ENCODE measurements at places on chromosomes 12 and 14. TPM values are rescaled to one million over a fixed set of nuclear protein-coding genes. Genes with fewer than 3 reads are reported as not detected.

Gene ACOT6
- not detected for total RNA-seq

Gene PPP1R1A
- total RNA-seq: not detected

Gene FOXA1
- not detected for total RNA-seq

DNA sequence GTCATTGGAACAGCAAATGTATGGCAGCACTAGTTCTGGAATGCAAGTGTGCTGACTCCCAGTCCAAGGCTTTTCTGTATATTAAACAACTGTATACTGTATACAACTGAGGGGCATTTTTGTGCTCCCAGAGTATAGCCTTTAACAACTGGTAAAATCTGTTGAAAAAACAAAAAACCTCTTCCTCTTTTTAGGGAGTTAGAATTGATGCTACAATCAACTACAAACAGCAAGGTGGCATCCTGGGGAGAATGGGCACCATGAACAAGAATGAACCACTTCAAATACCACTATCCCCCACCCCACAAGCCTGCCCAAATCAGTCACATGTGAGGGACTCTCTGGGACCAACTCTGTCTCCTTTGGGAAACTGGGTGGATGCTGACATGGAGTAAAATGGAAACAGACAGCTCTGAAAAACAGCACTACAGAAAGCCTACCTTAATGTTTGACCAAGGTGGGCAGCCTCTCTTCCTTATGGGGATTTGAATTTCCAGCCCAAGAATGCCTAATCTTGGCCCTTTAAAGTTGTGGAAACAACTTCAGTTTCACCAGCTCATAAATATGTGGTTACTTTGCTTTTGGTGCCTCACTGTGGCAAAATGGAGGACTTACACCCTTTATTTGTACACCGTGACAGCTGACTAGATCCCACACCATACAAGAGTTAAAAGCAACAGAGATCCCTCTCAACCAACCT lies 7.5 kb downstream of the VTI1B start:
- peak; percentile 49 for DNase-seq

- DNase-seq: no peak
Measured at GRCh38 chr12:70074510-70074909, 168.7 kb upstream of the CNOT2 start.

DNA sequence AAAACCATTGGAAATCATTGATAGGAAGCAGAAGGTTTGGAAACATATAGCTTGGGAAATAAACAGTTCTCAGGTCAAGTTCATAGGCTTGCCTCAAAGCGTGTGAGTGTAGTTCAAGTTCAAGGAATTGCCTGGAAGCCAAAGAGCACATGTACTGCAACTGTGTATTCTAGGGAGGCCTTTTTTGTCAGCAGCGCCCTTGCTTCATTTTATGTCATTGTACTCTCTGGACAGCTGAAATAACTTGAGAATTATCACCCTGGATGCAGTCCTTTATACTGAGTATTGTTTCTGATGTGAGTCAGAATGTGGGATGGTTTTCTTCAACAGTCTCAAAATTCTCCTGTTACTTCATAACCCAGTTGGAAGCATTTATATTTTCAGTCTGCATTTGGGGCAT lies 16.0 kb upstream of the EVL start:
- no peak for DNase-seq

GRCh38 chr12:24404086-24404815 lies 454.8 kb upstream of the SOX5 start:
- no peak for DNase-seq

DNA sequence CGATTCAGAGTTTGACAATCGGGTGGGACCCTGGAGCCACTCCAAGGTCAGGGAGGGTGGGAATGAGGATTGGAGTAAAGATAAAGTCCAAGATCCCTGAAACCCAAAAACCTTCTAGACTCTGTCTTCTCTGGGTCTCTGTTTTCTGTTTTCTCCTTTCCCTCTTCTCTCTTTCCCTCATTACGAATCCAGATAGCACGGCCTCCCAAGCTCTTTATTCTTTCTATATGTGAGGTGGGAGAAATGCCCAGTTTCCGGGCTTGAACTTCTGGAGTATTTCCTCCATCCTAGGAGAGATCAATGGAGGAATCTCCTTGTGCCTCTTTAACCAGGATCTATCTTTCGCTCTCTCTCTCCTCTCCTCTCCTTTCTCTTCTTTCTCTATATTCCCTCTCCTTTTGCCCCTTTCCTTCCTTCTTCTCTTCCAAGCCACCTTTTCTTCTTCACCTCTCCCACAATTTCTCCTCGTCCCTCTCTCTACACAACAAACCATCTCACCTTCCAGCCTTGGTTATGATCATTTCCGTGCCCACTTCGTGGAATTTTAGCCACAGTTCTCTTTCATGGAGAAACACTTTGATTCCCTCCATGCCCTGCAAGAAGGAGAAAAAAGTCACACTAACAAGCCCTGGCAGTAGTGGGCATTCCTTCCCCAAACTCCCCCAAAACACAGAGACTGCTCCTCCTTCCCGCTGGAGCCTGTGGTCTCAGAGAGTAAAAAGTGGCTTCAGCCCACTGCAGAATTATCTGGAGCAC lies 4.4 kb downstream of the TBX5 start:
- no peak for DNase-seq

GRCh38 chr12:90773491-90773890 lies 181.5 kb downstream of the CCER1 start:
- DNase-seq: no peak

All from osteocyte (in vitro differentiated cells).